ENCODE measurements at places on chromosomes 3 and 15.
A peak's percentile ranks its signal among the peaks of the same experiment; 100 is the strongest.

DNA sequence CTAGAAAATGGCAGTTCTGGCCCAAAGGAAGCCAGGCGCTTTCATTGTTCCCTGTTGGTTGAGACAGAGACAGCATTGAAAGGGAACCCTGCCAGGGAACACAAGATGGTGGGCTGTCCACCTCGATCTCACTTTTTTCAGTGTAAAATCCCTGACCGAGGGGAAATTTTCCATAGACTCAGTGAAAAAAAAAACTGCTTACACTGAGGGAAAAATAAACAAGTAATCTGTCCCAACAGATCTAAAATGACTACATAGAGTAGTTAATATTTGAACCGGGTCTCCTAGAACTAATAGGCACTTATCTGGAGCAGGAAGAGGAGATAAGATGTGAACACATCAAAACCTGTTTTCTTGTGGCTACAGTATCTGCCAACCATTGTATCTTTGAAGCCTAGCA, 763.4 kb upstream of the GOLIM4 start:
- no peak for ATAC-seq

GRCh38 chr3:187290503-187290902, 1.0 kb downstream of the MASP1 start:
- ATAC-seq: no peak

GRCh38 chr3:16839271-16840100, 45.3 kb upstream of the PLCL2 start:
- no peak for ATAC-seq

DNA sequence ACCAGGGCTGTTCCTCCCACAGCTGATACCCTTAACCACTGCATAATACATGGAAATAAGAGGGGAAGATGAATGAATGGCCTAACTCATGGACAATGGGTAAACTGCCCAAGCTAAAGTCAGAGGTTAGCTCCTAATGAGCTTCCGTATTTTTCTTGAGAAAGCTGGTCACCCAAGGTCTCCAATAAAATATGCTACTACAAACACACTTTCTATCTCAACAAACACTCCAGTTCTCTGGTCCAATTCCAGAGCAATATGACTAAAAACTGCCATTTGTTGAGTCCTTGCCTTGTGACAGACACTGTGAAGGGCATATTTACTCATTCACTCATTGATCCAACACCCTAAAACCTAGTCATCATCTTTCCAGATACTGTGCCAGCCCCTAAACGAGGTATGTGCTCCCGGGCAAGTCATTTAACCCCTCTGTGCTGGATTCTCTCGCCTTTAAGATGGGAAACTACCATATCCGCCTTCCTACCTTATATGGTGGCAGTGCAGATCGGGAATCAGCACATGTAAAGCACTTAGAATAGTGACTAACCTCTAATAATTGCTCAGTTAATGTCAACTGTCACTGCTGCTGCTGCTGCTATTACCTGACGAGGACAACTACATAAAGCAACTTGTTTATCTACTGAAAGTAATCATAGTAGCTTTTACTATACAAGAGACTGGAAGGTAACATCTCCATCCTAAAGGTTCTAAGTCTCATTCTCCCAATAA, 89.1 kb downstream of the XXYLT1 start:
- no peak for ATAC-seq

- ATAC-seq: no peak
Measured at GRCh38 chr3:52269776-52270175, 8.7 kb downstream of the WDR82 start.

DNA sequence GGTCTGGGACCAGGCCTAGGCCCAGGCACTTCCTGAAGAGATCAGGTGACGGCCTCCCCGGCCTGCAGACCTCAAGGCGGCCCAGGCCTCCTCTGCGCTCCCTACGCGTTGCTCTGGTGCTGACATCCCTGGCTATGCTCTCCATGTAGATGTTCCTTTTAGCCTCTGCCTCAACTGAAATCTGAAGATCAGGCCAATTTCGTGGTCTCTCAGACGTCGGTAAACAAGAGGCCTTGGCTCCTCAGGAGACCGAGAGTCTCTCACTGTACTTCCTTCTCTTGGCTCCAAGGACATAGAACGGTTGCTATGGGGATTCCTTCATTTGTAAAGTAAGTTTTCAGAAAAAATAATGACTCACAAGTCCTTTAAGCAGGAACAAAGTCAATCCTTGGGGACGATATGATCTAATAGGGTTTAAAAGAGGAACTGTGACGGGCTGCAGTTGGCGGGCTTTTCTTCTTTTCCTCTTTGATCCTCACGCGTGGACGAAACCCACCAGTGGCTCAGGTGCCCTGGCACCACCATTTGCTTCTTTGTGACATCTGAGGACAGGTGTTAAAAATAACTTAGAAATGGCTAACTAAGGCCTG, 55.6 kb upstream of the CGNL1 start:
- ATAC-seq: peak; percentile 55

- ATAC-seq: peak; percentile 95
Measured at GRCh38 chr3:179046497-179047353, 24.9 kb downstream of the ZMAT3 start.

GRCh38 chr3:18098960-18099587, 326.1 kb downstream of the SATB1 start:
- ATAC-seq: peak; percentile 34

- ATAC-seq: peak; percentile 64
Measured at GRCh38 chr3:160941885-160942494, 163.2 kb downstream of the B3GALNT1 start.

GRCh38 chr15:52361975-52362494, 66.4 kb upstream of the MYO5C start:
- ATAC-seq: no peak

- no peak for ATAC-seq
Measured at GRCh38 chr15:89117790-89118189, 29.5 kb downstream of the ABHD2 start.

- peak; percentile 90 for ATAC-seq
Measured at GRCh38 chr3:56758539-56758981, 43.2 kb downstream of the ARHGEF3 start.

DNA sequence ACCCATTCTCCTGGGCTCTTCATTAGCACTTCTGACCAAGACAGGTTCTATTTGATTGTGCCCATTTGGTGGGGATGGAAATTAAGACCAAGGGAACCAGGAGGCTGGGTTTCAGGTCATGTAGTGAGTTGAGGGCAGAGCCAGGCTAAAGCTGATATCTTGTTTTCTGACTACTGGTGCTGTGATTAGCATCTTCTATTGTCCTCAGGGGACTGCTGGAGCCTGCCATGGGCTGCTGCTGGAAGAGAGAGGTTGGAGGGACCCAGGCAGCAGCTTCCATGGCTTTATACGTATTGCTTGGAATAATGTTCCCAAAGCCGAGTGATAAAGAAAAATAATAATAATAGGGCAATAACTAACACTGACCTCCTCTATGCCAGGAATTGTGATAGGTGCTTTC, 211.4 kb upstream of the ROPN1 start:
- ATAC-seq: no peak
